ENCODE measurements at places on chromosomes 2 and 18.

- DNase-seq, result no peak
Observed at GRCh38 chr2:221571551-221572218, 419 bp downstream of the EPHA4 start.

DNA sequence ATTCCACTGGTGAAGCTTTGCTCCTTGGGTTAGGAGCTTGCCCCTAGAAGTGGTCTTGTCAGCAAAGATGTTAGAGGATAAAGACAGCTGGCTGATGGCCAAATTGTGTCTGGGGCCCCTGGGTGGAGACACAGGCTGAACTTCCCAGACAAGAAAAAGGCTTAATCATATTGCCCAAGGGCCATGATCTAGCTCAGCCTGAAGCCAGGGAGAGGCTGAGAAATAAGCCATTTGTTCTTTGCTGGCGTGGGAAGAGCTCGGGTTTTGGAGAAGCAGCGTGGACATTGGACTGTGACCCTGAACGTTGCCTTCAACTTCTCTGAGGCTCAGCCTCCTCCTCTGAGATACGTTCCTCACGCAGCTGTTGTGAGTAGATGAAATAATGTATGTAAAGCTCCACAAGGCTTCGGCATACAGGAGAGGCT is 153.0 kb downstream of the ZFP36L2 start:
- no peak for DNase-seq

DNA sequence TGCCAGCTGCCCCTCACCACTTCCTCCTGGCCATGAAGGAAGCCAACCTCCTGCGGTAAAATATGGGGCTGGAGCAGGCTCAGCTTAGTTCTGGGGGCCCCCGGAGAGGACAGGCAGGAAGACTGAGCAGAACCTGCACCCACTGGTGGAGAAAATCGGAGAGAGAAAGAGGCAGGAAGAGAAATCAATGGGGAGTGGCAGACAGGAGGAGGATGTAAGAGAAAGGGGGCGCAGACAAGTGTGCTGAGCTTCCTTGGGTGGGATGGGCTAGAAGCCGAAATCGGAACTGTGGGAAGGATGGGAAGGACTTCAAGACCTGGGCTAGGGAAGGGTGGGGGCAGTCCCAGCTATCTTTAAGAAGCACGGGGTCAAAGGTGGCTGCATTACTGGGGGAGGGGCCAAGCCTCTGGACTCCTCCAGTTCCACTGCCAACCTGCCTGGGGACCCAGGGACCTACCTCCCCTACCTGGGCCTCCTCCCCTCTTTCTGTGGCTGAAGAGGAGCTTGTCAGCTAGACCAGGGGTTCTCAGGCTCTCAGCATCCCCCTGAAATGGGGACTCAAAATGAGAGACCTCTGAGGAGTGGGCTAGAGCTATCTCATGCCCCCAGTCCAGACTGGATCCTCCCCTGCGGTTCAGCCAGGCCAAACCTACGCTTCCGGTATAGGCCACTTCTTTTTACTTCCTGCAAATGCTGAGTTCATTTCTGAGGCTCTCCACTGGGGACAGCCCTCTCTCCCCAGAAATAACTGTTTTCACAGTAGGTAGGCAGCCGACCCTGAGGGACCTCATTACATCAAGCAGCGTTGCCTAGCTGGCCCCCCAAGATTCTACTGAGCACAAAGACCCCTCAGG is 33.6 kb upstream of the B3GNT7 start:
- no peak for DNase-seq

DNA sequence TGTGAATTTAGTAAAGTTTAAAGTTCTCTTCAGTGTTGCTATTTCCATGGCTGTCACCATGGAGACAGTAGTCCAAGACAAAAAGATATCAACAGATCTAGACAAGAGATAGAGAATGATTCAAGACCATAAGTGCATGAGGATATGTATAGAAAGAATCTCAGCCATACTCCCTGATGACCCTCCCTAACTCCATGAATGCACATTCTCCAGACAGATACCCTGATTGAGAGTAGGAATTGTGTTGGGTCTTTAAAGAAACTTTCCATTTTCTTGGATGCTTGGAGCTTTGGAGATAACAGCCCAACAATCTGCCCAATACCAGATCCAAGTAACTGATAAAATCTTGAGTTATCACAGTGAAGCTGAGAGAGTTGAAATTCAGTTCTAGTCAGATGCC is 1601.2 kb upstream of the CELF4 start:
- DNase-seq, result no peak

- DNase-seq, result no peak
Observed at GRCh38 chr2:121866789-121867188, 111.3 kb downstream of the TSN start.

DNA sequence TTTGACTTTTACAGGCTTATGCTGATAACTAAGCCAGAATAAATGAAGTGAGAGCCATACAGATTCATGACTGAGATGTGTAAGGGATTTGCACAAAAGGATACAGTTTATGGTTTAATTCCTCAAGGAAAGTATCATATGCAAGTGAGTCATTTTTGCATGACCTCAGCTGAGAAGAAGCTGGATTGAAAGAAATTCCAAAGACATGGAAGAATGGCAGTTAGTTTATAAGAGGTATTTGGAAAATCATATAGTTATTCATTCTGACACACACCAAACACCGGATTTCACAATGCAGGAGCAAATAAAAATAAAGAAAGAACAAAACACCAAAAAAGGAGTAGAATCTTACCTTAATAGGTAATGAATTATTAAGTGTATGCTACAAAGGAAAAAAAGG is 83.2 kb upstream of the RND3 start:
- no peak for DNase-seq

DNA sequence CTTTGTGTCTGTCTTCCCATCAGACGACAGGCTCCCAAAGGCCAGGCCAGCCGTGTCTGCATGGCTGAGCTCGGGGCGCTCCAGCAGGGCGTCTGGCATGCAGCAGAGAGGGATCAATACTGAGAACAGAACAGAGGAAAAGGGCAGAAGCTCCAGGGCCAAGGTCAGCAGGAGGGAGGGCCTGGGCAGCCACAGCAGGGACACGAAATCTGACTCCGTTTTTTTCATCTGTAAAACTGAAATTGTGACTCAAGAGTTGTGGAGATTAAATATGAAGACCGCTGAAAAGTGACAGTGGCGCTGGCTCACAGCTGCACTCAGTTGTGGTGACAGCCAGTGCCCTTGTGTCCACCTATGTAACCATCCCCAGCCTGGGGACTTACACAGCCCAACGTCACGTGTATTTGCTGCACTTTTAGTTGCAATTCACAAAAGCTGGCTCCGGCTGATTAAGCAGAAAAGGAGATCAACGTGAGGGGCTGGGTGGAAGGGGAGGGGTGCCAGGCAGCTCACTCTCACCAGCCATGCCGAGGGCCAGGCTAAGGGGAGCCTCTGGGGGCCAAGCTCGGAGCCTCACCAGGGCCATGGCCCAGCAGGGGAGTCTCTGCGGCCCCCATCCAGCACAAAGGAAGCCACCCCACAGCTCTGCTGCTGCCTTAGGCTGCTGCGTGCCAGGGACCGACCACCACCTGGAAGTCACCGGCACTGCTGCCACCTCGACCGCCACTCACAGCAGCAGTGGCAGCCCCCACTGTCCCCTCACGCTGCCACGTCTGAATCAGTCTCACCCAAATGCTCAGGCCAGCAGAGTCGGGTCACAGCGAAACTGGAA is 74.7 kb downstream of the EIPR1 start:
- no peak for DNase-seq

GRCh38 chr2:62705859-62706720 is 577 bp downstream of the EHBP1 start:
- no peak for DNase-seq

GRCh38 chr18:58364876-58365528 is 263.9 kb downstream of the ALPK2 start:
- no peak for DNase-seq

- DNase-seq, result no peak
Observed at GRCh38 chr2:43576981-43577892, 18.6 kb downstream of the THADA start.

- DNase-seq, result no peak
Observed at GRCh38 chr2:218839888-218840287, 8.3 kb upstream of the PRKAG3 start.

DNA sequence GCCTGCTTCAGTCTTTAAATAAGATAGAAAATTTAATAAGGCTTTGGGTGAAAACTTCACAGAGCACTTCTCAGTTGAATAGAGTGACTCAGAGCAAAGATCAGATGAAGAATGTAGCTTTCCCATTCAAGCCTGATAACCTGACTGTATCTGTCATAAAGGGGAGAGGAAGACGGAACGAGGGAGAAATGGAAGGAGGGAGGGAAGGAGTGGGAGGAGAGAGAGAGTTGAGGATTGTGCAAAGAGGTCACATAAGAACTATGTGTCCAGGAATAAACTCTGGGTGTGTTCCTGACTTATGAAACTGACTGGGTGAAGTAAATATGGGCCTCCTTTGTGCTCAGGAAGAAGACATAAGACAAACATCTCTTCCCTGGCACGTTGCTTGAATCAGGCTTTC is 385.5 kb downstream of the LPIN1 start:
- no peak for DNase-seq

DNA sequence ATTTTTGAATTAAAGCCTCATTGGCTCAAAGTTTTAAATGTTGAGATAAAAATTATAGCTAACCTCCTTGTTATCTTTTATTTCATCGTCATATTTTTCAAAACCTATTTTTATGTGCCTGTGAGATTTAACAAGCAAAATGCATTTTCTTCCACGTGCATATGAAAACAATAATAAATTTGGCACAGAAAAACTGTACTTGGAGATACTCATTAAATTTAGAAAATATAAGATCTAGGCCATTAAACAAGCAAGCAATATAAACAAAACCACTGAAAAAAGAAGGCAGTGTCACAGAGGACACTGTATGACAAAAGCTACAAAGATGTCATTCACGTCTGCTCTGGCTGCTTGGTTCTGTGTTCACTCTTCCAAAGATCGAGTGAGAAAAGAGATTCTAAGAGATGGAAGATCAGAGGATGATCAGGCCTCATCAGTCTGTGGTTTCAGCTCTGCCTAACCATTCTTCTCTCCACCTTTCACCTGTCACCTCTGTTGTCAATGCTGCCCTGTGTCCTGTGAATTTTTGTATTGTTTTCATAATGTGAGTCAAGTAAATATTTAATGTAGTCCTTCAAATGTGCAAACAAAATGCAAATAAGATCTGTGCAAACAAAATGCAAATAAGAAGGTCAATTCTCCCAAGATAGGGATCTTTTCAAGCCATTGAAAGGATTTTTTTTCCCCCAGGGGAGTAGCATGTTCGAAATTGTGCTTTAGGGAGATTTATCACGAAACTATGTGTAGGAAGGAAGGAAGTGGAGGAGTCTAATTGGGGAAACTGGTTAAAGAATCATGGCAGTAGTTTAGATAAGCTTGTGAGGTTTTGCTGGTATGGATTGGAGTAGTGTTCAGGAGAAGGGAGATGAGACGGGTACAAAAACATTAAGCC is 138.7 kb upstream of the RBMS1 start:
- DNase-seq, result no peak

GRCh38 chr2:104701411-104701911 is 152.5 kb upstream of the POU3F3 start:
- no peak for DNase-seq

GRCh38 chr2:241906826-241907570 is 37.5 kb downstream of the RTP5 start:
- DNase-seq, result no peak

GRCh38 chr2:188293601-188294351 is 2.1 kb downstream of the GULP1 start:
- no peak for DNase-seq

DNA sequence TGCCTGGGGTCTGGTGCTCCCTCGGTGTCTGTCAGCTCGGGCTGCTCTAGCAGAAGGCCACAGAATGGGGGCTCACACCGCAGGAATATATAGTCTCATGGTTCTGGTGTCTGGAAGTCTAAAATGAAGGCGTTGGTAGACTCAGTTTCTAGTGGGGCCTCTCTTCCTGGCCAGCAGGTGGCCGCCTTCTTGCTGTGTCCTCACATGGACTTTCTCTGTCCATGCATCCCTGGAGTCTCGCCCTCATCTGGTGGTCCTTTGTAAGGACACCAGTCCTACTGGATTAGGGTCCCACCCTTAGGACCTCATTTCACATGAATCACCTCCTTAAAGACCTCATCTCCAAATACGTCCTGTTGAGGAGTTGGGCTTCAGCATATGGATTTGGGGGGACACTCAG is 65.7 kb downstream of the RRM2 start:
- no peak for DNase-seq

- peak; percentile 8 for DNase-seq
Observed at GRCh38 chr18:59988098-59988706, 88.4 kb downstream of the PMAIP1 start.

GRCh38 chr18:42486271-42486670 is 531.2 kb downstream of the PIK3C3 start:
- no peak for DNase-seq

DNA sequence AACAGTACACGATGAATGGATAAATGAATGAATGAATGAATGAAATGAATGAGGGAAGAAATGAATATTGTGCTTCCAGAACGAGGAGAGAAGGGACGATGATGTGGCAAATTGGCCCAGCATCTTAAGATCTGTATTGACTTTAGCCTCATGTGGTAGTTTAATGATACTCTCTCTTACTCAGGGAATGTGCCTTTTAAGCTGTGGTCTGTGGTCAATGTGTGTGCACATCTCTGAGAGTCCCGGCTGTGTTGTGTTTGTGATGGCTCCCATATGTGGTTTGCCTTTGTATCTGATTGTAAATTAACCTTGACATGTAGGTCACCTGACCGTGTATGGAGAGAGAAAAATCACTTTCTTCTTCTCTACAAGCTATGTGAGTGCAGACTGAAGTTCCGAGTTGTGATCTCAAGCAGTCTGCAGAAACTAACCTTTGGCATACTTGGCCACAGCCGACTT is 91.2 kb downstream of the NEDD4L start:
- no peak for DNase-seq

DNA sequence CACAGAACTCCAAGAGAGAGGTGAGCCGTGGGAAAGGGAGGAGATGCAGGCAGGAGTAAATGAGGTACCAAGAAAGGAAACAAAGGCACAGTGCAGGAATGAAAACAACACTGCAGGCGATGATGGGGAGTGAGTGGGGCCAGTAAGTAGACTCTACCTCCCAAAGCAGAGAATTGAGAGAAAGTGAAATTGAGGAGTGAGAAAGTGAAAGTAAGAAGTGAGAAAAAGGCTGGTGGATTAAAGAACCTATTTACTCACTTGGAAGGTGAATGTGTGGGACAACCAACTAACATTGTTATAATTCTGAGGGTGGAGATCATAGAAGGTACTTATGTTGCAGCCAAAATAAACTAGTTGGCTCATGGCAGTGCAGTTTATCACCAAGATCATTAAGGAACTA is 193.1 kb upstream of the TMEM200C start:
- no peak for DNase-seq

DNA sequence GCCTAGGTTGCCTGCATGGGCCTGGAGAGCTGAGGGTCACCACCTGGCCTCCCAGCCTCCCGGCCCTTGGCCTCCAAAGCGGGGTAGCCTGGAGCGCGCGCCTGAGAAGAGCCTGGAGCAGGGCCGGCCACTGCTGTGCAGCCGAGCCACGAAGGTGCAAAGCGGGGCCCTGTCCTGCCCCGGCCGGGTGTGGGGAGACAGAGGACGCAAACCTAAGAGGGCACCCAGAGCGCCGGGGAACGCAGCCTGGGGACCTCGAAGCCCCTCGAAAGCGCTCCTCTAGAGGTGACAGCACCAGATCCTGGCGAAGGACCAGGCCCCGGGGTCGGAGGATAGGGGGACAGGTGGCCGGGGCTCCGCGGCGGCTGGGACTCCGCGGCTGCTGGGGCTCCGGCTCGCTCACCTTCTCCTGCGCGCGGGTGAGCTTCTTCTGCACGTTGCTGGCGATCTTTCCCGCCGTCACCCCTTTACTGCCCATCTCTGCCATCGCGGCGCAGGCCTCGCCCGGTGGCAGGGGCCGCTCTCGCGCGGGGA is 430 bp downstream of the BIN1 start:
- DNase-seq, result no peak
